SJSA1 (cell line): ENCODE measurements at places on chromosomes 16 and 17. TPM values are rescaled to one million over a fixed set of nuclear protein-coding genes. Genes with fewer than 3 reads are reported as not detected.

DNA sequence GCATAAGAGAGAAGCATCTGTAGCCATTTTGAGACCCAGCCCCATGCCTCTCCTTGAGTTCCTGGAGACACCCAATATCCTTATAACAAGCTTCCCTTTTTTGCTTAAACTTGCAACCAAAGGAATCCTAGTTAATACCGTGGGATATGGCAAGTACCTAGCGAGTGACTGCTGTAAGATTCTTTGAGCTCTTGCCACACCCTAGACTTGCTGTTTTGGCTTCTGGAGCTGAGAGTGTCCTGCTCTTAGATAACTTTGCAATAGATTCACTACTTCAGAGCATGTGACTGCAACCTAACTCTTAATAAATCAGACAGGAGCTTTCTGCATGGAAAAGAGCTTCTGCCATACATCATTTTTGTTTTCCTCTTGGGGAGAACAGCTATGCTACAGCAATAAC is 58.3 kb downstream of the AKAP1 start:
- DNase-seq, result no peak

DNA sequence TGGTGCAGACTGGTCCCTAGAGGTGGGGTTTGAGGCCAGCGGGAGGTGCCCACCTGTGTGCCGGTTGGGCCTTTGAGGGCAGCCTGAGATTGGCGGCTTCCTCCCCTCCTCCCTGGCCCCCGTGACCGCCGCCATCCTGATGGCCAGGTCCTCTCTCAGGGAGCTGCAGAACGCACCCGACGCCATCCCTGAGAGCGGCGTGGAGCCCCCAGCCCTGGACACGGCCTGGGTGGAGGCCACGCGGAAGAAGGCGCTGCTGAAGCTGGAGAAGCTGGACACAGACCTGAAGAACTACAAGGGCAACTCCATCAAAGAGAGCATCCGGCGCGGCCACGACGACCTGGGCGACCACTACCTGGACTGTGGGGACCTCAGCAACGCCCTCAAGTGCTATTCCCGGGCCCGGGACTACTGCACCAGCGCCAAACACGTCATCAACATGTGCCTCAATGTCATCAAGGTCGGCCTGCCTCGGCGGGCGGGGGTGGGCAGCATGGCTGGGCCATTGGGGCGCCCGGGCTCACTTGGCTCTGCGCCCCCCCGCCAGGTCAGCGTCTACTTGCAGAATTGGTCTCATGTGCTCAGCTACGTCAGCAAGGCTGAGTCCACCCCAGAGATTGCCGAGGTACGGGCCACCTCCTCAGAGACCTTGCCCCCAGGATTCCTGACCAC is 2.8 kb downstream of the GPS1 start:
- no peak for DNase-seq

- no peak for DNase-seq
Measured at GRCh38 chr17:48127371-48128051, 19.9 kb downstream of the SNX11 start.

DNA sequence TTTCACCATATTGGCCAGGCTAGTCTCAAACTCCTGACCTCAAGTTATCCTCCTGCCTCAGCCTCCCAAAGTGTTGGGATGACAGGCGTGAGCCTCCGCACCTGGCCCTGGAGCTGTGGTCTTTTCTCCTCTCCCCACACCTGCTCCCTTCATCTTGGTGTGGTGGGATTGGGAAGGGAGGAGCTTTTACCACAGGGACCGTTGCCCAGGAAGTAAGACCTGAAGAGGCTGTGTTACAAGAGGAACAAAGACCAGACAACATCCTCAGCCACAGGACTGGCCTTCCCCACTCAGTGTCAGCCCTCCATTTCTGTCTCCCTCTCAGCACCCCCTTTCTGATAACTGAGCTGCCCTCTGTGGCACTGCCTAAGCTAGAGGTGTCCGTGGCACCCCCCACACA is 9.4 kb upstream of the C17orf113 start:
- DNase-seq, result no peak

GRCh38 chr16:15043344-15043743 is 12.5 kb downstream of the NTAN1 start:
- DNase-seq, result no peak

DNA sequence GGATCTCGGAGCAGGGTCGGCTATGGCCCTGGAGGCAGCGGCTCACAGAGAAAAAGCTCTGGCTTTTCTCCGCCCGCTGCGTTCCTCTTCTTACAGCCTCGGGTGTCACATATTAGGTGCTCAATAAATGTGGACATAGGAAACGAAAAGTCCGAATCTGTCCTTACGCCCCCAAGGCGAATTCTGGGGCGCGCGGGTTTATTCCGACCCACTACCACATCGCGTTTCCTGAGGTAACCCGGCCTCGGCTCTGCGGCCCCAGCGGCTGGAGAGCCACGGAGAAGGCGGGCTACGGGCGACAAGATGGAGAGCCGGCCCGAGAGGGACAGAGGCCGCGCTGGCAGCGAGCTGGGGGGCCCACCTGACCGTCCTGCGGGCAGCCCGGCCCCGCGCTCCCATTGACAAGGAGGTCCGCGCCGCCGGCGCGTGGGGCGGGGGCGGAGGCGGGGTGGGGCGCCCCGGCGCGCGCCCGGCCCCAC is 573 bp upstream of the GNAO1 start:
- peak; percentile 41 for DNase-seq

DNA sequence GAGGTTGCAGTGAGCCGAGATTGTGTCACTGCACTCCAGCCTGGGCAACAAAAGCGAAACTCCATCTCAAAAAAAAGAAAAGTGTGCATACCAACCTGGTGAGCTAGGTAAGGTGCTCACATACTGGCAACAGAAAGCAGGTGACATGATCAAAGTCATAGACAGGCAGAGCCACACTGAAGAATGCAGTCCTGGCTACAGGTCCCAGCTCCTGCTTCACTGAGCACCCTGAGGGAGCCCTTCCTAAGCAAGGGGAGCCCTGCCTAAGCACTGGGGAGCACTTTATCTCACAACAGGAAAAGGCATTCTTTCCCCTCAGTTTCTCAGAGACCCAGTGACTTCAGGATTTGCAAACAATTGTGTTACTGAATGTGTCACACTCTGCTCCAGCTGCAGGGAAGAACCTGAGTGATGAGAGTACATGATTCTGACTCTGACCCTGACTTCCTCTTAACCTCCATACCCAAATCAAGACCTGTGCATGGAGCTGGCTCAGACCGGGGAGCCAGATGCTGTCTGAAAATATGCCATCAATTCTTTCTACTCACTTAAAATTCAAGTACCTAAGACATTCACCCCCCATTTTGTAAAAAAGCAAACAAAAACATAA is 40.5 kb downstream of the ANKRD11 start:
- DNase-seq, result no peak

DNA sequence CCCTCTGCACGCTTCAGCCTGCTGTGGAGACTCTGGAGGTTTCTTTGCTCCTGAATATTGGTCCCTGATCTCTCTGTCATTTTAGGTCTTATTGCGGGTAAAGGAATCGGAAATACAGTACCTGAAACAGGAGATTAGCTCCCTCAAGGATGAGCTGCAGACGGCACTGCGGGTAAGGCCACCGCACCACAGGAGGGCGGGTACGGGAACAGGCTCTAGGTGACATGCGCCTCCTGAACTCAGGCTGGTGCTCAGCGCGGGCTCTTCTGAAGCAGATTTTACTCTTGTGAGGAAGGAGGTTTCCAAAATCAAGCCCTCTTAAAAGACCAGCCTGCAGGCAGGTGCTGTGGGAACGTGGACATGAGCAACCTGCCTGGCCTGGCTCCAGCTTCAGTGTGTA is 29.8 kb downstream of the PLD6 start:
- no peak for DNase-seq

- DNase-seq, result peak; percentile 63
Measured at GRCh38 chr16:1019231-1020090, 37.9 kb downstream of the SOX8 start.

- DNase-seq, result no peak
Measured at GRCh38 chr17:48003417-48004151, 32.7 kb downstream of the CDK5RAP3 start.

- no peak for DNase-seq
Measured at GRCh38 chr16:81445966-81446906, 1.6 kb downstream of the CMIP start.

GRCh38 chr16:74503412-74503811 is 82.1 kb upstream of the CLEC18B start:
- DNase-seq, result no peak

DNA sequence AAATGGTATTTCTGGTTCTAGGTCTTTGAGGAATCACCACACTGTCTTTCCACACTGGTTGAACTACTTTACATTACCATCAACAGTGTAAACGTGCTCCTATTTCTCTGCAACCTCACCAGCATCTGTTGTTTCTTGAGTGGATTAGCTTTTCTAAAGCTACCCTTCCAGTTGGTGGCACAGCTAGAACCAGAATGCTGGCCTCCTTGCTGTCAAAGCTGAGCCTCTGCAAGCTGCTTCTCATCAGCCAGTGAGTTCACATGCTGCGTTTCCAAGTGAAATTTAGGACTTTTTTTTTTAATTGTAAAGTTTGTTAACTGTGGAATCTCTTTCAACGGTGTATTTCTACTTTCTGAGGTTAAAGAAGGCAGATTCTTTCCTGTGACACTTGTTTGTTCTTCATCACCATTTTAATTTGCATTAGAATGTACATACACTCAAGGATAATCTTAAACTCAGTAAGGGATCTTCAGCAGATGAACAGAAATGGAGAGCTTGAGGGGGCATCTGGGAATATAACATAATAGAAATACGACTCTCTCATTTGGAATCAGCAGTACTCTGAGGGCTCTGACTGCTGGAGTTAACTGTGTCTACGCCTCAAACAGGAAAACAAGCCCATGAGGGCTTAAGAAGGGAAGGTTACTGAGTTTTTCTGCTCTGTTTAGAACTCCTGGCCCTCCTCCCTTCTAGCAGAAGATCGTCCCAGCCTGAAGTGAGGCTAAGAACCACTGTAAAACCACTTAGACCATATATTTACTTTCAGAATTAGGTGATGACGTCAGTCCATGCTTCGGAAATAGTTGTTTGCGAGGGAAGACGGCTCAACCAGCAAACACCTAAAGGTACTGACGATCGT is 148.4 kb upstream of the FAM20A start:
- no peak for DNase-seq

- DNase-seq, result no peak
Measured at GRCh38 chr16:49078571-49078970, 203.1 kb downstream of the CBLN1 start.

- DNase-seq, result no peak
Measured at GRCh38 chr17:18100616-18101015, 7.9 kb upstream of the MYO15A start.

- DNase-seq, result peak; percentile 64
Measured at GRCh38 chr17:1111599-1112443, 68.0 kb downstream of the ABR start.

DNA sequence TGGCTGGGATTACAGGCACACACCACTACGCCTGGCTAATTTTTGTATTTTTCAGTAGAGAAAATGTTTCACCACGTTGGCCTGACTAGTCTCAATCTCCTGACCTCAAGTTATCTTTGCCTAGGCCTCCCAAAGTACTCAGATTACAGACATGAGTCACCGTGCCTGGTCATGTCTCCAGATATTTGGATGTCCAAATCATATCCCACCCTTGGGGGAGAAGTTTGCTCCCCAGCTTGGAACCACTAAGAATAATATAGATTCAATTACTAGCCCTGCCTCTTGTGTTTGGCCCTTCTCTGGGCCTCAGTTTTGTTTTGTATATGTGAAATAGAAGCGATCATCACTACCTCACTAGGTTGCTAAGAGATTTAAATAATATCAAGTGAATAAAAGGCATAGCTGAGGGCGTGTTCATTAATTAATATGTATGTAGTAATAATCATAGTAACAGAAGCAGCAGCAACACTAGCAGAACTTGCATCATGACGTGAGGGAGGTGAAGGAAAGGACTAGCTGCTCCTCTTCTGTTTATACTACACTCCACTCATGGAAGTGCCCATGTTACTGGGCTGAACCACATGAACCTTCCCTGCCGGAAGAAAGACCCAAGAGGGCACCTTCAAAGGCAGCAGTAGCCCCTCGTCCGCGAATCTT is 253.6 kb upstream of the XYLT1 start:
- DNase-seq, result no peak

GRCh38 chr17:58084317-58084981 is 1.2 kb downstream of the DYNLL2 start:
- DNase-seq, result peak; percentile 34

DNA sequence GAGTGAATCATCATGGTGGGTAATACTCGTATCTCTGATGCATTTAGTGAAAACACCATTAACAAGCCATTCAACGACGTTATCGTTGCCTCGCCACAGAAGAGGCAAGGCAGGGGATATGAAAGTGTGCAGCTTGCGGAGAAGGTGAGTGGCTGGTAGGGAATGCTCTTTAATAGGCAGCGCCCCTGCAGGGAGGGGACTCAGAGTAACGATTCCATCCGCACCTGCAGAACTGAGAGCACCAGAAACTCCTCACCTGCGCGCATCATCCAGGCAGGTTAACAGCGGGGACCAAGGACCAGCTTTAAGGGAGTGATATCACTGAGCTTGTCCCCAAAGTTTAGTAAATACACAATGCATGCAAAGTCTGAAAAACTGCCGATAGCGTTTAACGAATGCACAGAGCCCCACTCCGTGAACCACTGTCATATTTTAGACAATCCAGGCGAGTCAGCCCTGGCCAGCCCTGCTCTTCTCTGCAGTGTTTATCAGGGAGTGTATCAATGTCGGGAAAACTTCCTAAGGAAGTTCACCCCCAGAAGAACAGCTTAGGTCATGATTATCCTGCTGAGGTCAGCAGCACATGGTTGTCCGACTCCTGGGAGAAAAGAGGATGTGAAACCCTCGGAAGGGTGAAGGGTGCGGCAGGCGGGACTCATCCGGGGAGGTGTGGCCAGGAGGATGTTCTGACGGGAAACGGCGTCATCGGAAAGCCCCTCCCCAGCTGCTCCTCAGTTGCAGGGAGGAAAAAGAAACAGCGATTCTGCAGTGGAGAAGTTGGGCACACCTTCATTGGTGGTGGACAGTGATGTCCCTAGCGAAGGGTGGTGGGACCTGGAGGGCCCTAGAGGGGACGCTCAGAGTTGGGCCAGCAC is 68.5 kb upstream of the DNAH17 start:
- no peak for DNase-seq

- no peak for DNase-seq
Measured at GRCh38 chr16:13926891-13927290, 6.9 kb downstream of the ERCC4 start.

DNA sequence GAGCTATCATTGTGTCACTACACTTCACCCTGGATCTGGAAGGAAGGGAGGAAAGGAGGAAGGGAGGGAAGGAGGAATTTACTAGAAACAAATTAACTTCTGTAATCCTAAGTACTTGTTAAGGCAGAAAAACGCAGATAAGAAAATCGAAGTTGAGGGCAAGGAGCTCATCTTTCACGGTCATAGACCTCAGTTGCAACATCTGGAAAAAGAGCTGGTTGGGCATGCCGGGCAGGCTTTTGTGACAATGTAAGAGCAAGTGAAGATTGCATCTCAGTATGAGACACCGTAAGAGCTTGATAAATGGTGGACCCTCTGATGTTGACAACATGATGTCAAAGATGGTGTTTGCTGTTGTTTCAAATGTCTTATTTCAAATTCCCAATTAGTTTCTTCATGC is 721.5 kb downstream of the MAF start:
- DNase-seq, result no peak

Gene ATP2A1
- total RNA-seq, result 0.53 TPM in 1 of 2 replicates, not detected in the other

Gene PERCC1
- total RNA-seq, result not detected in 2 replicates

Gene MYOCD
- total RNA-seq, result 3.2 and 4.8 TPM in 2 replicates

Gene PLLP
- not detected in 2 replicates for total RNA-seq

Gene PRAC1
- not detected in 2 replicates for total RNA-seq

Gene LGALS9
- total RNA-seq, result 0.50 TPM in 1 of 2 replicates, not detected in the other

Gene PIGW
- total RNA-seq, result 3.4 and 9.7 TPM in 2 replicates

Gene KRTAP1-5
- total RNA-seq, result 0.45 and 2.5 TPM in 2 replicates

Gene MLX
- 20.1 and 35.0 TPM in 2 replicates for total RNA-seq

Gene ABCC1
- 14.9 and 25.0 TPM in 2 replicates for total RNA-seq

Gene CCL8
- total RNA-seq, result not detected in 2 replicates

Gene ATP1B2
- not detected in 2 replicates for total RNA-seq

Gene OR4D1
- total RNA-seq, result 0.03 TPM in 1 of 2 replicates, not detected in the other

Gene TRIM47
- 11.9 and 17.5 TPM in 2 replicates for total RNA-seq

Gene SLC12A3
- not detected in 2 replicates for total RNA-seq

Gene CHRNE
- 0.29 TPM in 1 of 2 replicates, not detected in the other for total RNA-seq
